DND-41 (cell line): ENCODE measurements at places on chromosomes 3 and 15.

- no peak for DNase-seq
These were observed 30.4 kb upstream of the RHCG start for GRCh38 chr15:89526601-89527441.

DNA sequence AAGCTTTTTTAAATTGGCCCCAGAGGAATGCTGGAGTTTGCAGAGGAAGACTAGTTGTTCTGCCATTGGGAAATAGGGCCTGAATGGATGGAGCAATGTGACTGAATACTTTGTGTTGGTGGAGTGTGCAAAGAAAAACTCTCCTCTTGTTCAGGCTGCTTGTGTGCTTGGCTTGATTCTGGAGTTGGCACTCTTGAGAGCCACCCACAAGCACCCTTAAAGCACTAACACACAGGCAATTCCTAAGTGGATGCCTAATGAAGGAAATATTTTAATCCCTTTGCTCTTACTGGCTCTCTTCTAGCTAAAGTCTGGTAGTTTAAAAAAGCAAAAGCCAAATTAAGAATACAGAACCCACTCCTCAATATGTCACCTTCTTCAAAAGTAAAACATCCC is 304.4 kb upstream of the C2CD4B start:
- DNase-seq: no peak

DNA sequence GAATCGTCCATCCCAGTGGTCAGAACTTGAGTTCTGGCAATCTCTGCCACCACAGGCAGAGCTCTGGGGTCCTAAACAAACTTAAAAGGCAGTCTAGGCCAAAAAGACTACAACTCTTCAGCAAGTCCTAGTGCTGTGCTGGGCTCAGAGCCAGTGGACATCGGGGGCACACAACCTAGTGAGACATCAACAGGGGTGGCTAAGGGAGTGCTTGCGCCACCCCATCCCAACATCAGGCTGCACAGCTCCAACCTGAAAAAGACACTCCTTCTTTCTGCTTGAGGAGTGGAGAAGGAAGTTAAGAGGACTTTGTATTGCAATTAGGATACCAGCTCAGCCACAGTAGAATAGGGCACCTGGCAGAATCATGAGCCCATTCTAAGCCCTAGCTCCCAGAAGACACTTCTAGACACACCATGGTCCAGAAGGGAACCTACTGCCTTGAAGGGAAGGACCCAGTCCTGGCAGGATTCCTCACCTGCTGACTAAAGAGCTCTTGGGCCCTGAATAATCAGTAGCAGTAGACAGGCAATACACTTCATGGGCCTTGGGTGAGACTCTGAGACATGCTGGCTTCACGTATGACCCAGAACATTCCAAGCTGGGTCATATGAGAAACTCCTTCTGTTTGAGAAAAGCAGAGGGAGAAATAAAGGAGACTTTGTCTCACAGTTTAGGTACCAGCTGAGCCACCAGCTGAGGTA is 72.0 kb downstream of the TFDP2 start:
- no peak for DNase-seq

DNA sequence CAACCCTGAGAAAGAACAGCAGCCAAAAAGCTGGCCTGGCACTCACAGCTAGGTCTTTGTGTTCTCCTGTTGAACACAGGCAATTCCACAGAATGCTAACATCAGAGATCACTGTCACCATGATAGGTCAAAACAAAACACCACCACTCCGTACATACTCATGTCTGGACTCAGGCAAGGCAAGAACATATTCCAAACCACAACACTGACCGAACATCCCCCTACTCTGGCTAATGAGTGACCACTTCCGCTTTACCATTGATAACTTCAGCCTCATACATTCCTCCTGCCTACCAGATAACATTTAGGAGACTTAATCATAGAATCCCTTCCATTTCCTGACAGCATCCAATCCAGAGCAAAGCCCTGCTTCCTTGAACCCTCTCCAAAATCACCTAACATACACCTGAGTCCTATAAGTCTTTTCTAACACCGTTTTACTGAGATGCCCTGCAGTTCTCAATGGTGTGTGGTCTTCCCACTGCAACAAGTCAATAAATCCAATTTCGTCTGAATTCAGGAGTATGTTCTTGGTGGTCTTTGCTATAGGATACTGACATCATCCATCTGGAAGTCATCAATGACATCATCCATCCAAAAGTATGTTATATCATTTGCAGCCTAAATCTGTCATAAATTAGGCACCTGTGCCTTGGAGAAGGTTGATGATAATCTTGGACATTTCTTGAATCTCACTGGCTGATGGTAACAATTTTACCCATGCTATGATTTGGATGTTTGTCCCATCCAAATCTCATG is 23.7 kb downstream of the RIOX2 start:
- no peak for DNase-seq

- DNase-seq: no peak
These were observed 58.1 kb upstream of the LCTL start for GRCh38 chr15:66623801-66624453.

GRCh38 chr15:95653361-95653805 is 677.1 kb upstream of the NR2F2 start:
- no peak for DNase-seq

GRCh38 chr3:195697582-195698324 is 23.0 kb upstream of the MUC20 start:
- no peak for DNase-seq

- DNase-seq: no peak
These were observed 39.8 kb downstream of the CD47 start for GRCh38 chr3:108051005-108051404.

DNA sequence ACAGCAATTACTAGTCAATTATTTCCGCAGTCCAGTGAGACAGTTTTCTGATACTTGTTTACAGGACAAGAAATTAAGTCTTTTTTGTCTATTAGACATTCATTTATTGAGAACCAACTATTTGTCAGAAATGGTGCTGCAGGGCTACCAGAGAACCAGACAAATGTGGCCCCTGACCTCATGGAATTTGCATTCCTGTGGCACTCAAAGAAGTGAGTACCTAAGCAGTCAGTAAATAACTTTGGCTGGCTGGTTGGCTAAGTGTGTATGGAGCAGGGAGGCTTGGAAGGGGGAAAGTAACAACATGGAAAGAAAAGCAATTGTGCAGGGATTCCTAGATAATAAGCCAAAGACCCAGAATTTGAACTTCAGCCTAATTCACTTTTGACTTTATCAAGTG is 837.0 kb upstream of the CFAP20DC start:
- DNase-seq: no peak

DNA sequence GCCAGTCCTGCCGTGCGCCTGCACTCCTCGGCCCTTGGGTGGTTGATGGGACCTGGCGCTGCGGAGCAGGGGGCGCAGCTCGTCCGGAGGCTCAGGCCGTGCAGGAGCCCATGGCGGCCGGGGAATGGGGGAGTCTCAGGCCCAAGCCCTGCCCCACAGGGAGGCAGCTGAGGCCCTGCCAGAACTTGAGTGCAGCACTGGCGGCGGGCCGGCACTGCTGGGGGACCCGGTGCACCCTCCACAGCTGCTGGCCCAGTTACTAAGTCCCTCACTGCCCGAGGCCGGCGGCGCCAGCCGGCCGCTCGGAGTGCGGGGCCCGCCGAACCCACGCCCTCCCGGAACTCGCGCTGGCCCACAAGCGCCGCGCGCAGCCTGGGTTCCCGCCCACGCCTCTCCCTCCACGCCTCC is 190.9 kb upstream of the MME start:
- no peak for DNase-seq

DNA sequence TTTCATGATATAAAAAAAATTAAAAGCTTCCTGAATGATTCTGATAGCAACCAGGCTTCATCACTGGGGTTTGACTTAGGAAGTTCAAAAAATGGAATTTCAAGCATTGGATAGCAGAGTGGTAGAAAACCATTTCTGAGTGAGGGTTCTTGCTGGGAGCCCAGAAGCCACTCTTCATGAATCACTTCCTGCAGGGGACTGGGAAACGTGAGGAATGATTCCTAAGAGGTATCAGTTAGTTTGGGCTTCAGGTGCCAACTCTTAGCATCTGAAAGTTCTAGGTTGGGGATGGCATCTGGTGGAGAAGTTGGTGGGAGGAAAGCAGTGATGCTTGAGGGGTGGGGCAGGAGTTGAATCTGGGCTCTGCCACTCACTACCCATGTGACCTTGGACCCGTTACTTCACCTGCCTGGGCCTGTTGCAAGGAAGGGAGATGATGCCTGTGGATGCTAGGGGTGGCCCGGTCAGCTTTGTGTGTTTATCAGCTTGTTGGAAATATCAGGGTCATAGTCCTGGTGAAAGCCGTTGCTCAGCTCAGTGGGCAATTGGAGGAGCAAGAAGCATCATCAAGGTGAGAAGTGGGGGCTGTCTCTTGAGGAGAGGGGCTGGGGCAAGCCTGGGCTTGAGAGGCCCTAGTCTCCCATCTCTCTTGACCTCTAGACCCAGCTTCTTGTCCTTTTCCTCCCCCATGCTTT is 37.0 kb upstream of the TNFAIP8L3 start:
- no peak for DNase-seq

- DNase-seq: no peak
These were observed 560.5 kb downstream of the NR2F2 start for GRCh38 chr15:96891046-96891445.

- DNase-seq: no peak
These were observed 368.0 kb upstream of the ATP10A start for GRCh38 chr15:26231096-26231495.

DNA sequence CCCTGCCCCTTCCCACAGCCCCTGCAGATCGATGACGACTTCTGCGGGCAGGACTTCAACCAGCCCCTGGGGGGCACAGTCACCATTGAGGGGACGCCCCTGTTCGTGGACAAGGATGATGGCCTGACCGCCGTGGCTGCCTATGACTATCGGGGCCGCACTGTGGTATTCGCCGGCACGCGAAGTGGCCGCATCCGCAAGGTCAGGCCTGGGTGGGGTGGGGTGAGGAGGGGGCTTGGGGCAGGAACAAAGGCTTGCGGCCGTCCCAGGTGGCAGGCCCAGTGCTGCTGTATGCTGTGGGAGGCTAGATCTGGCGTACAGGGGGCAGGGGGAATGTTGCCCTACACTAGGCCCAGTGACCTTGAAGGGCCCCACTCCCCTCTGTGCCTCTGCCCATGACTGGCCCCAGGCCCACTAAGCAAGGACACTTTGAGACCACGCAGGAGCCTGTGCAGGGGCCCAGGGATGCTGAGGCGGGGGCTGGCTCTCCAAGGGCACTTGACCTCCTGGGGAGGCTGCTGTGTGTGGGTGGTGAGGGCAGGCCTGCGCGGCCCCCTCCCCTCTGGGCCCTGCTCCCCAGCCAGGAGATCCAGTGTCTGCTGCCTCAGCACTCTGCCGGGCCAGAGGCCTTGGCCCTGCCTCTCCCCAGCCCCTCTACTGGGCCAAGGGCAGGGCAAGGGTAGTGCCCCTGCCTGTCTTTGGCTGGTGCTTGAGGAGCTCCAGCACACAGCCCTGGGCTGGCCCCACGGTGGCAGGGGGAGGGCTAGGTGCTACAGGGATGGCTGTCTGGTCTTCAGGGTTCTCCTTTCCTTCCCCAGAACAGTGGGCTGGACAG is 8.7 kb downstream of the PLXNA1 start:
- no peak for DNase-seq

- peak; percentile 49 for DNase-seq
These were observed 61.6 kb downstream of the TPRG1 start for GRCh38 chr3:189233225-189233858.

GRCh38 chr15:70030851-70031250 is 66.9 kb downstream of the TLE3 start:
- DNase-seq: no peak

DNA sequence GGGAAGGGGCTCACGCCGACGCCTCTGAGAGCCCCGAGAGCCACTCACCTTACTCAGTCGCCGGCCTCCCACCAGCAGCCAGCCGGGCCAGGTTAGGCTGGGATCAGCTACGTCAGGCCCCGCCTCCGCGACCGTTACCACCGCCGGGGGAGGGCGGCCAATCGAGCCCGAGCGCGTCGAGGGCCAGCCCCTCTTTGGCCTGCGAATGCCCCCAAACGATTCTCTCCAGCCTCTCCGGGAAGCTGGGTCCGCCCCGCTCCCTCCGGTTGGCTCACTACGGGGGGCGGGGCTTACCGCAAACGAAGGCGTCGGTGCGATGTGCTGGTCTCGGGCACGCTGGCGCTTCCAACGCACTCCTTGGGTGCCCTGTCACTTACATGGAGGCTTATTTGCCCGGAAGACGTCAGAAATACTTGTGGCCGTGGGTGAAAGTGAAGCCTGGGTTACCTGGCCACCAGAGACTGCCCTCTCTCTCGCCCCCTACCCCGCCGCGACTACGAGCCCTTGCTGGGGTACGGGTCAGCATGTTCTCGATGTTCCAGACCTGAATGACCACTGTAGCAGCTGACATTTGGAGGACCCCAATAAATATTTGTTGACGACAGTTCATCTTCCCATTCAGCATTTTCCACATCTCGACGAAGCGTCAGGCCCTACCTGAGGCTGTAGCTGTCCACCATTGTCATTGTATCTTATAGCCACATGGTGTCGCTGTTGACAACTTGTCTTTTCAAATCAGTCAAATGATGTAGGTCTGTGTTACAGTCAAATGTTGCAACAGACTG is at the start of gene CEP70:
Gene CEP70 (minus strand): TSS at position 111 of the 785 bp plus-strand sequence. CDS start 21,333 bp downstream, outside the sequence.
- peak; percentile 91 for DNase-seq

DNA sequence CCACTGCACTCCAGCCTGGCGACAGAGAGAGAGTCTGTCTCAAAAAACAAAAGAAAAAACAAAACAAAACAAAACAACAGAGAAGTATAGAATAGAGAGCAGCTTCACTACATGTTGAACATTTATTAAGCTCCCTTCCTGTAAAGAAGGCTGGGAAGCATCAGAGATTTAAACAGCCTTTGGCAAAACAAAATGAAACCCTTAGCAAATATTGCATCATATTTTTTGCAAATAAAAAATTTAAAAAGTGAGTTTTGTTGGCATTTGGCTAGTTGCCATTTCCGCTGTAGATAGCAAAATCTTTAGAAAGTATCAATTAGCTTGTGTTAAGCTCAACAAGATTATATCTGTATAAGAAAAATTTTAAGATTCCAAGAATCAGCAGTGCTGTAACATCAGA is 151.2 kb downstream of the SERPINI1 start:
- DNase-seq: no peak

DNA sequence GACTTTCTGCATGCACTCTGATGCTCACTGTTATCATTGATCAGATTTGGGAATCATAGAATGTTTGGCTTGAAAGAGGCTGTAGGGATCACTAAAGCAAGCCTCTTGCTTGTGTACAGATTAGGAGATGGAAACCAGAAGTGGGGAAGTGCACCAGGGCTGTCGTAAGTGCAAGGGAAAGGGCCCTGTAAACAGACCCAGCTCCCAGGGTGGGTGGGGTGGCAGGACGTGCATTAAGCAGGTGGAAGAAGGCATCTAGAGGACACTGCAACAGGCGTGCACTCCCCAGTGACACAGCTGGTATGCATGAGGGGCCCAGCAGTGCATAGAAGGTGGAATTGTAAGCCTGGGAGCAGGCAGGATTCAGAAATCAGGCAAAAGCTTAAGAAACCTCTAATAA is 58.0 kb upstream of the SLC7A14 start:
- DNase-seq: no peak

DNA sequence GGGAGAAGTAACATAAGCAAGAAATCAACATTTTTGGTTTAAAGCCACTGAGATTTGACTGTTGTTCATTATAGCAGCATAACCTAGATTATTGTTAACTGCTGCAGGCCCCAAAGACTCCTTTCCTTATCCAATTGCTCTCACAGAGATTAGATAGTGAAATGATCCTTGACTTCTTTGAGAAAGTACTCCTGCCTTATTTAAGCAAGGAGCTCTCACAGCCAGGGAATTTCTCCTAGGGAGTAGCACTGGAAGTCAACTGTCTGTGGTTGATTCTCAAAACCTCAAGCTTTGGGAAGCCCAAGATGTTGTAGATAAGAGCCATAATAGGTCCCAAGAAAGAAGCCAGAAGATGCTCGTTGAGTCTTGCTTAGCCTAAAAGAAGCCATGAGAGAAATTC is 151.8 kb upstream of the TSC22D2 start:
- DNase-seq: no peak
